ENCODE measurements at places on chromosomes 1 and 21.

DNA sequence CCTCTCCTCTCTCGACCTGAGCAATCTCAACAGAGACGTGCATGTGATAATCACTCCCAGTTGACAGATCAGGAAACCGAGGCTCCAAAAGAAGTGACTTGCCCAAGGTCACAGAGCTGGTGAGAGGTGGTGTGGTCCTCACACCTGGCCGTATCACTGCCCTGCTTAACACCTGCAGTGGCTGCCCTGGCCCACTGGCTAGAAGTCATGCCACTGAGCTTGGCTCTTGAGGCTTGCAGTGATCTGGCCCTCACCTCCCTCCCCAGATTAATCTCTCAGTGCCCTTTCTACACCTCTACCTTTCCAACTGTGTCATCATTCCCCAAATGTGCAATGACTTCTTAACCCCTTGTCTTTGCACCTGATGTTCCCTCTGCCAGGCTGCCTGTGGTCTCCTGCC, 38.8 kb downstream of the CDCP2 start:
- no peak for DNase-seq

DNA sequence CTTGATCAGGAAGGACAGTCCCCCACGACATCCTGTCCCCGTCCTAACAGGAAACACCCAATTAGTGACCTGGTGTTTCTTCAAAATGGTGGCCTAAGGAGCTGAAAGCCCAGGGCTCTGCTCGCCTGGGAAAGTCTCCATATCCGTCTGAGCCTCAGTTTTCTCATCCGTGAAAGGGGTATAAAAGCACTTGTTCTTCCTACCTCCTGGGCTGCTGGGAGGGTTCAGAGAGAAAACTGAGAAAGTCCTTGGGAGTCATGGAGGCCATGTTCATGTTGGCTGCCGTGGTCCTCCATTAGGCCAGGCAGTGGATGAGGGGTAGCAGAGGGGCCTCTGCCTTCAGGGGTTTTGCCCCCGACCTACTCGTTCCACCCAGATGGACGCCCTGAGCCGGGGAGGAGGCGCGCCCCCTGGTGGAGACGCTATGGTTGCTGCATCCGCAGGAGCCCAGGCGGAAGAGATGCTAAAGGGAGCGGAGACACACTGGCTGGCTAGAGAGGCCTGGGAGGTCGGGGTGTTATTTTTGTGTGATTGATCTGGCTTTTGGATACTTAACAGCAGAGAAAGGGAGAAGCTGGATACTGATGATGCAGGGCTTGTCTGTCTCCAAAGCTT, 113.5 kb downstream of the PRDM2 start:
- DNase-seq: peak; percentile 45

GRCh38 chr1:230208619-230209261, 141.7 kb downstream of the GALNT2 start:
- DNase-seq: no peak

- DNase-seq: no peak
These were observed 72.8 kb upstream of the KRTAP19-8 start for GRCh38 chr21:31111093-31111492.

GRCh38 chr1:219465212-219466093, 147.5 kb downstream of the ZC3H11B start:
- DNase-seq: no peak

DNA sequence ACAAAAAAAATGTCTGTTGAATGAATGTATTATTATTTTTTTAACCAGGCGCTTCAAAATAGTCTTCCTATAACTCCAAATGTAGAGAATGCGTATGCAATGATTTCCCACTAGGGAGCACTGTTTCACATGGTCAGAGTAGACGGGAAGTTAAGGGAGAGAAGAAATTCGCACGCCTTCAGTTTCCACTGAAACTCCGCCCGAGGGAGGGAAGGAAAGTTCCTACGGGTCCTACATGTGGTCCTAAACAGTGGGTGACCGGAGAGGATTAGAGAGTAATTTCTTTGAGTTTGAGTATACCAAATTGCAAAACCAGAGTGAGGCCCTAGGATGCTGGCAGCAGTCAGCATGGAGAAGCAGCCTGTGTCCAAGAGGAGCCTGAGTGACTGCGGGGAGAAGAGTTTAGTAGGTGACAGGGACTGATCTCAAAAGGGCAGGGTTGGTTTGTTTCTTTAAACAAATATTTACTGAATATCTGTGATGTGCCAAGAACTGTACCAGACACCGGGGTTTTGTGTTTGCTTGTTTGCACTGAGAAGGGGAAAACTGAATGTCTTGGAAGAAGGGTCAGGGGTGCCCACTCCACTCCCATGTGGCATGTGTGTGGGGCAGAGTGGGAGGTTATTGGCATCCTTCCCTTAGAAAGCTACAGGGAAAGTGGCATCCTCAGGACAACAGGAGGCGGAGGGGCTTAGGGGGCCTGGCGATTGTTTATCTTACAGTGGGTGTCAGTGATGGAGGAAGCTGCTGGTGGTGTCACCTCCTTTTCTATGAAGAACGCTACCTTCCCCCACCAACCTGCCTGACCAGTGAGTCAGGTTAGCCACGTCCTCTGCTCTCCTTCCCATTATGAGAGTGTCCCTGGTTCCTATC, 22.8 kb downstream of the RNU5D-1 start:
- DNase-seq: no peak

All from activated CD8-positive, alpha-beta memory T cell treated with anti-CD3 and anti-CD28 coated beads for 1 hour (primary cell).